ENCODE measurements at places on chromosomes 2 and 18.
A peak's percentile ranks its signal among the peaks of the same experiment; 100 is the strongest.

DNA sequence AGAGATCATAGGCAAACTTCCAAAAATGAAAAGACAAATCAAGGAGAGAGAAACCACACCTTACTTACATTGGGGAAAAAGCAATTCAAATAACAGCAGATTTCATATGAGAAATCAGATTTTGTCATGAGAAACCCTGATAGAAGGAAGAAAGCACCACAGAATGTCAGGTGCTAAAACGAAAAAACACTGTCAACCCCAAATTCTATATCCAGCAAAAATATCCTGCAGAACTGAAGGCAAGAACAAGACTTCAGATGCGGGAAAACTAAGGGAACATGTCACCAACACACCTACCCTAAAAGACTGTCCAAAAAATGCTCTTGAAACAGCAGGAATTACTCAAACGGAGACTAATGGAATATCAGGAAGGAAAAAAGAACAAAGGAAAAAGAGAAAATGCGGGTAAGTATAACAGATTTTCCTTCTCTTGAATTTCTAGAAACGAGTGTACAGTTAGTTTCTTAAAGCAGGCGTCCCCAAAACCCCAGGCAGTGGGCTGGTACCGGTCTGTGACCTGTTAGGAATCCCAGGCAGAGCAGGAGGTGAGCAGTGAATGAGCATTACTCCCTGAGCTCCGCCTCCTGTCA lies 7.3 kb upstream of the ID2 start:
- DNase-seq = no peak

DNA sequence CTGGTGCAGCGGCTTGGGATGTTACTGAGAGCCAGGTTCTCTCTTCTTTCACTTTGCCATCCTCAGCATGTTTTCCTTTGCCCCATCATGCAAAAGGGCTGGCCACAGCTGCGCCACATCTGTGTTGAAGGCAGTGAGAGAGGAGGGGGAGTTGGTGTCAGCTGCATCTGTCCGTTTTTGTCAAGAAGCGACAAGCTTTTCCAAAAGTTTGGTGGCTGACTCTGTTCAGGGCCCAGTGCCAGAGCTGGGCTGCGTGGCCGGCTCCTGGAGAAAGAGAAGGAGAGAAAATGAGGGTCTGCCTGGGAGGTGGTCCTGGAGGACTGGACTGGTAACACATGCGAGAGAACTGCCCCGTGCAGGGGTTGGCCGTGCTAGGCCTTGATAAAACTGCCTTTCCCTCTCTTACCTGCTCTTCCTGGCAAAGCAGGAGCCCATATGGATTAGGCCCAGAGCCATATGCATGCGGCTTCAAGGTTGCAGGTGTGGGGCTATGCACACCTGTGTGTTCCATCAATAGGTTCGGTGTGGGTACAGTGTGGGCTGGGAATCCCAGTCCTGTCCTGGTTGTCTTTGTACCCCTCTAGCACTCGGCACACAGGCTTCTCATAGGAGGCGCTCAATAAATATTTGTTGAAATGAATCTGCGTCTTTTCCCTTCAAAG lies 9.0 kb downstream of the RNF144A start:
- DNase-seq = no peak

- no peak for DNase-seq
These were observed 235.5 kb upstream of the ACVR2A start for GRCh38 chr2:147609301-147609700.

GRCh38 chr2:240590681-240591111 lies 4.2 kb downstream of the CAPN10 start:
- DNase-seq = no peak

- DNase-seq = no peak
These were observed 103.6 kb downstream of the DOCK10 start for GRCh38 chr2:224938651-224939182.

DNA sequence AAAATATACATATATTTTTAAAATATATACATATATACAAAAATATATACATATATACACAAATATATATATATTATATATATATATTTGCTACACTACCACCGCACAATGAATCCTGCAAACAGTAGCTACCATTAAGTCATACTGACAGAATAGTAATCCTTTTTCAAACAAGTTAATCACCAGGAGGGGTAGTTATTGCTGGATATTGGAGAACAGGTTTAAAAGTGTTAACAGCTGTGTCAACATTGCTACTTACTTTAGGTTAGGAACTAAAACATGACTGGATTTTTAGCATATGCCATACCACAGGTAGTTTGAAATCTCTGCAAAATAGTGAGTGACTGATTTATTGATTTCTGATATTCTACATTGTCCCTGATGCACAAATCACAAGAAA lies 529.1 kb upstream of the CDH7 start:
- no peak for DNase-seq

- no peak for DNase-seq
These were observed 50.3 kb upstream of the ETAA1 start for GRCh38 chr2:67346718-67347407.

DNA sequence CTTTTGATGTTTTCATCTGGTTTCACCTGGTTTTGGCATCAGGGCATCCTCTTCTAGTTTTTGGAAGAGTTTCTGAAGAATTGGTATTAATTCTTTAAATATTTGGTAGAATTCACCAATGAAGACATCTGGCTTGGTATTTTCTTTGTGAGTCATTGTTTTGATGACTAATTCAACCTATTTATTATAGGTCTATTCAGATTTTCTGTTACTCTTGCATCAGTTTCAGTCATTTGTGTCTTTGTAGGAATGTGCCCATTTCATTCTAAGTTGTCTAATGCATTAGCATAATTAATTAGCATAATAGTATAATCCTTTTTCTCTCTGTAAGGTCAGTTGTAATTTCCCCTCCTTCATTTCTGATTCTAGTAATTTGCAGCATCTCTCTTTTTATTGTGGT lies 8.0 kb downstream of the GNLY start:
- DNase-seq = no peak

GRCh38 chr2:111201214-111201613 lies 80.5 kb downstream of the BCL2L11 start:
- no peak for DNase-seq

- DNase-seq = no peak
These were observed 30.2 kb downstream of the ITGB1BP1 start for GRCh38 chr2:9392898-9393765.

GRCh38 chr2:218406949-218407618 lies 7.4 kb downstream of the CTDSP1 start:
- peak; percentile 66 for DNase-seq

Measured in activated gamma-delta T cell treated with Interleukin-2 at 50 U/mL for 16 hours (primary cell).